ENCODE measurements at places on chromosomes 16 and 17.

- no peak for DNase-seq
Measured at GRCh38 chr17:77963441-77963840, 4.9 kb downstream of the TNRC6C start.

- no peak for DNase-seq
Measured at GRCh38 chr17:27247071-27247957, 46.6 kb upstream of the WSB1 start.

GRCh38 chr17:18866866-18867813 is 9.2 kb downstream of the PRPSAP2 start:
- no peak for DNase-seq

GRCh38 chr17:73462823-73463222 is 151.0 kb upstream of the CDC42EP4 start:
- no peak for DNase-seq

DNA sequence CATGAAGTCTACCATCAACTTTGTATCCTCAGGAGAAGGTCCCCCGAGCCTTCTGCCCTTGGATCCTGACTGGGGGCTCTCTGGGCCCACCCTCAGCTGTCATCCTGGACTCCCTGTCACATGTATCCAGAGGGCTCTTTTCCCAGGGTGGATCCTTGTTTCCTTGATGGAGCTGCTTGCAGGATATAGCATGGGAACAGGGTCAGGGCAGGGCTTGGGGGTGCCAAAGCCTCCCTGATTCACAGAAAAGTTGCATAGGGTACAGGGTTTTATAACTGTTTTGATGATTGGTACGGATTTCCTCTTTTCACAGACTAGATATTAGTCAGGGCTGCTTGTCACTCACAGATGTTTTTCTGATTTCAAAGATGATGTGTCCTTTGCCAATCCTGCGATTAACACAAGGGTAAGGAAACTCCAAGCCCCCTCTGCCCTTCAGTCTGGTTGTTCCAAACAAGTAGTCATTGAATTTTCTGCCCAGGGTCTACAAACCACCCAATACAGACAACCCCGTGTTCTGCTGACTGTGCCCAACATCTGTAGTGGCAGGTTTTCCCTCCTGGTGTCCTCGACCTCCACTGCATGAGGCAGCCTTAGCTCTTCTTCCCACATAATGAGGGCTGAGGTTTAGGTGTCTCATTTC is 20.6 kb upstream of the SLC35G3 start:
- no peak for DNase-seq

GRCh38 chr17:2563061-2563460 is 30.4 kb upstream of the PAFAH1B1 start:
- DNase-seq, result peak; percentile 64

DNA sequence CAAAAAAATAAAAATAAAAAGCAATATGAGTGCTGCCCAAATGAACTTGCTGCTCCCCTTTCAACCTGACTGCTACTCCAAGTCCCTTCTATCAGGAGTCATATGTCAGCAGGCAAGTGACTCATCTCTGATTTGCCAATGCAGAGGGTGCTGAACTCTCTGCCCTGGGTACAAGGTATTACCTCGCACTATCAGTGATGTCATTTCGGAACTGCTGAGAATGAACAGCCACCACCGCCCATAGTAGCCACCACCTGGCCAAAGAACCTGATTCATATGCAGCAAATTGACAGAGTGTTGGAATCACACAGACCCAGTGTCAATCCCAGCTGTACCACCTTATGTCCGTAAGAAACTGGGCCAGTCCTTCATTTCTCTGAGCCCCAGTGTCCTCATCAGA is 31.2 kb downstream of the LYRM9 start:
- DNase-seq, result no peak

- no peak for DNase-seq
Measured at GRCh38 chr16:3292604-3293003, 9.3 kb downstream of the ZNF263 start.

DNA sequence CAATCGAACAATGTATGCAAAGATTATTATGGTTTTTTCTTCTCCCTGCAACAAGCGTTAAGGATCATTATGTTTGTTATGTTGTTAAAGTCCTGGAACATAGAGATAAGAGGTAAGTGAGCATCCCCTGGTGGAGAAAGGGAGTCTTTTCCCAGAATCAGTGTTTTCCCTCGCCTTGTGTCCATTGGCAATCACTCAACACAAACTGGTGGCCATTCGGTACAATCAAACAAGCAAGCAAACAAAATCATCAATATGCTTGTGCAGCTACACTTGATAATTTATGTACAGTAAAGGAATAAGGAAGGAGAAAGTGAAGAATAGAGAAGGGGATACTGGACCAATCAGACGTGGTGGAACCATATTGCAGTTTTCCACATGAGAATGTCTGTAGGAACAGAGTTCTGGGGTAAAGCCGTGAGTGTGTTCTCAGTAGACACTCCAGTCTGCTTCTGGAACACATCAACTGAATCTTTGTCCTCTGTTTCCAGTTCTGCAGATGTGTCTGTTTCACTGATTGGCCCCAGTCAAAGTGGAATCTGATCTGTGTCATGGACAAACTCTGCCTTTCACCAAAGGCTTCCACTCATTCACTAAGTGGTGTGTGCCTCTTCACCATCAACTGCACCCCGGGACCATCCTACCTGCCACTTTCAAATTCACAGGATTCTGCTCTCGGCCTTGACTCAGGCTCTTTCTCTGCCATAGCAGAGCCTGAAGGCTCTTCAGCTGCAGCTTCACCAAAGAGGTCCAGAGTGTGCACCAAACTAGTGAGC is 169.5 kb downstream of the AHSP start:
- DNase-seq, result no peak

- DNase-seq, result peak; percentile 78
Measured at GRCh38 chr17:82385559-82386254, 14.1 kb downstream of the UTS2R start.

DNA sequence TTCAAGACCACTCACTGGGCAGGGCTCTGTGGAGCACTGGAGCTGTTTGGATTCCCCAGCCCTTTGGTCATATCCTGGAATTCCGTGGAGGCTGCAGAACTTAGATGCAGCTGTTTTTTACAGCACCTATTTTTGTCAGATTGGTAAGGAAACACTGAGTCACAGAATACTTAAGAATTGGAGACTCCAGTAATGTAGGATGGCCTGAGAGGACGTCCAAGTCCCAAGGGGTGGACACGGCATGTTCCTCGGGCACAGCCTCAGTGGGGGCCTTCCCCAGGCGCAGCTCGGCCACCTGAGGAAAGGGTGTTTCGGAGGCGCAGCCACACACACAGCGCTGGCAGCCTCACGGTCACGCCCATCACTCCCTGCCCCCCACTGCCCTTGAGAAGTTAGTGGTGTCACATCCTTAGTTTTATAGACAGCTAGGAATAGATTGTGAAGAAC is 14.8 kb downstream of the PLD6 start:
- DNase-seq, result no peak

- DNase-seq, result no peak
Measured at GRCh38 chr16:77637940-77638339, 84.4 kb upstream of the NUDT7 start.

GRCh38 chr17:34375426-34375997 is 12.5 kb upstream of the CCL1 start:
- no peak for DNase-seq

DNA sequence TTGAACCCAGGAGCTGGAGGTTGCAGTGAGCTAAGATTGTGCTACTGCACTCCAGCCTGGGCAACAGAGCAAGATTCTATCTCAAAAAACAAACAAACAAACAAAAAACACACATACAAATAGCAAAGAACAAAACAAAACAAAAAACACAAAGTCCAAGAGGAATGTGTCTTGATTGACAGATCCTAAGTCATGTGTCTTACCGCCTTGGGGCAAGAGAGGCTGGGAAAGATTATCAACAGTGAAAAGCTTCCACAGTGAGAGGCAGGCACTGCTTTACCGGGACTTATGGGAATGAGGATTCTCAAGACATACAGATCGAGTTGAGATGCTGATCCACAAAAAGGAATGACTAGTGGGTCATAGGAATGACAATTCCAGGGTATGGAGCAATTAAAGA is 62.7 kb upstream of the GAS7 start:
- DNase-seq, result no peak

- DNase-seq, result peak; percentile 99
Measured at GRCh38 chr17:19977293-19978208, at the start of gene AKAP10. Gene AKAP10, minus strand, starts transcription at chr17:19977828. Its CDS starts 149 bp downstream, at chr17:19977679.

GRCh38 chr17:80361495-80362220 is 53.3 kb upstream of the ENDOV start:
- peak; percentile 72 for DNase-seq

DNA sequence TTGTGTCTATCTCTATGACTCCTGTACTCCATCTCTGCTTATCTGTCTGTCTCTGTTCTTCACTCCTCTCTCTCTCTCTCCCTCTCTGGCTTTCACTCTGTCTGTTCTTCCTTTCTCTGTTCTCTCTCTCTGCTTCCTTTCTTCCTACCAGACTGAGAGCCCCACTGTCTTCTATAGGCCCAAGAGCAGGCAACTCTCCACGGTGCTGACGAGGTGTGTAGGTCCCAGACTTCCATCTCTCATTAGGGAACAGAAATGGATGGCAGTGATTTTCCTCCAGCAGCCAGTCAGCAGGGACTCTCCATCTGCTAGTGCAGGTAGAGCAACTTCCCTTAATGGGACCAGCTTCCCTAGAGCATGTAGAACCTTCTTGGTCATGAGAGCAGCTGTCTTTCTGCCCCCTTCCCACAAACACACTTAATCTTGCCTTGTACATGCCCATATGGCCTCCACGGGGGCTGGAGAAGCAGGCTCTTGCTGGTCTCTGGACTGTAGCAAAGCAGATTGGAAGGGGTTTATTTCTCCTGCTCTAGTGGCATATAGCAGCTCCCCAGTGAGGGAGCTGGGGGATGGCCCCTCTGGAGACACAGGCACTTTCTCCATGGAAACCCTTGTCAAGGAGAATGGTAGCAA is 47.8 kb upstream of the NLRP1 start:
- no peak for DNase-seq

DNA sequence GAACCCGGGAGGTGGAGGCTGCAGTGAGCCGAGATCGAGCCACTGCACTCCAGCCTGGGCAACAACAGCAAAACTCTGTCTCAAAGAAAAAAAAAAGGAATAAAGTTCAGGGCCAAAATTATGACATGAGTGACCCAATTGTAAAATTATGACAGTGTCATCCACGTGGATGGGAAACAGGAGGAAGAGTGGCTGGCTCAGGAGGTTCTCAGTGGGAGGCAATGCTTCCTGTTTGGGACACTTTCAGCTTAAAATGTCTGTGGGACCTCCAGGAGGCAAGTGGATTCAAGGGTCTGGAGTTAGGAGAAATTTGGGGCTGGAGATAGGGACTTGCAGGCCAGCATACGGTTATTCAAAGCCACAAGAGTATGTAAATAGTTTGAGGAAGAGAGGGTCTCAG is 8.0 kb upstream of the STX4 start:
- DNase-seq, result no peak

DNA sequence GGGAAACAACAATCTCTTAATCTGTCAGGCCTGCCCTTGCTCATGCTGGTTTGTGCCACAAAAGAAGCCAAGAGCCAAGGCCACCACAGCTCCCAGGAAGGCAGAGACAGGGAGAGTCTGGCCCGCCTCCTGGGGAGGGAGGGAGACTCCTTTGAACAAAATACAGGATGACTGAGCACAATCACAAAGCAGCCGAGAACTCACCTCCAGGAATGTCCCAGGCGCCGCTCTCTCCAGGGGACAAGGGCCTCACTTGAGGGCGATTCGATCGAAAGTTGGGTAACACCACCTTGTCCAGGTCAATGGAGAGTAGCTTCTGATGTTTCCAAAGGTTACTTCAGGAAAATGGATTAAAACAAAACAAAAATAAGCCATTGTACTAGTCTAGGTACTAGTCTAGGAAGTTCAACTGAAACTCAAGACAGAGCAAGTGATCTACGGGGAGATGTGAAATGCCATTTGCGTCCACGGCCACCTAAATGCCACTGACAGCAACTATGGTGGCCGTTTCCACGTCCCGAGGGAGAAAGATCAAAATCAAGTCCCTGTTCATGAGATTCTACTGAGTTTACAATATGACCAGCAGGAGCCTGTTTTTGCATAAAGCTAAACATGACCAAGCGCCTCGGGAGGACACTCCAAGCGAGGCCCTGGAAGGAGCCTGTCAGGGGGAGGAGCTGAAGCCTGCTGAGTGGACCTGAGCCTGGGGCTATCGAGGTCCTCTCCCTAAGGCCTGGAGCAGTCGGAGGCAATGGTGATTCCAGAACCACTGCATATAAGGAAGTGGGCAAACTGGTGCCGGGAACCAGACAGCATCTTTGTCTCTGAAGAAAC is 13.4 kb upstream of the SLC38A8 start:
- peak; percentile 43 for DNase-seq

- DNase-seq, result no peak
Measured at GRCh38 chr16:6286176-6286575, 1046.5 kb upstream of the RBFOX1 start.

DNA sequence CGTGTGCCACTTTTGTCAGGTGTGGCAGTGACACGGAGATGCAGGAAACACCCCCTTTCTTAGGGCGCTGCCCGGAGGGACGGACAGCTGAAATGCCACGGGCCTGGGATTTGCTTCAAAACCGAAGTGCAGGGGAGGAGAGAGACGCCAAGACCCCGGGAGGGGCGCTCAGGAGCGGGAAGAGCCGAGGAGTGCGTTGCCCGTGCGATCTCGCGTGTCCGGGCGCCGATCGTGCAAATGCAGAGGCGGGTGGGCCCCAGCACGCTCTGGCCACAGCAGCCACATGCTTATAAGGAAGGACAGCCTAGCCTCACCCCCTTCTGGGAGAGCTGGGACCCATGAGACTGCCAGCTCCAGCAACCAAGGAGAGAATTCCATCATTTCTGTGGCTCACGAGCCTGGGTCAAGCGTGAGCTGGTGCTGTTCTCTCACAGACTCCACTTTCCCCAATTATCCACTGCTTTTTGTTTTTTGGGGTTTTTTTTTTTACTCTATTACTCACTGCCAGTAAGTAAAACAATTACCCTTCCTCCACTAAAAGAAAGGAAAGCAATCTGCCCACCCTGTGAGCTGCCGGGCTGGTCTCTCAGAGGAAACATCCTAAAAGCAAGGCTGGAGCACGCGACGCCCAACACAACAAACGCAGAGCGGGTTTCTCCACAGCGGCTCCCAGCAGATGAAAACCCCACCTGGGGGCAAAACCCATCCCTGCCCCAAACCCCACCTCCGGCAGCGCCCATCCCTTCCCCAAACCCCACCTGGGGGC is 27.2 kb upstream of the C16orf95 start:
- DNase-seq, result no peak

DNA sequence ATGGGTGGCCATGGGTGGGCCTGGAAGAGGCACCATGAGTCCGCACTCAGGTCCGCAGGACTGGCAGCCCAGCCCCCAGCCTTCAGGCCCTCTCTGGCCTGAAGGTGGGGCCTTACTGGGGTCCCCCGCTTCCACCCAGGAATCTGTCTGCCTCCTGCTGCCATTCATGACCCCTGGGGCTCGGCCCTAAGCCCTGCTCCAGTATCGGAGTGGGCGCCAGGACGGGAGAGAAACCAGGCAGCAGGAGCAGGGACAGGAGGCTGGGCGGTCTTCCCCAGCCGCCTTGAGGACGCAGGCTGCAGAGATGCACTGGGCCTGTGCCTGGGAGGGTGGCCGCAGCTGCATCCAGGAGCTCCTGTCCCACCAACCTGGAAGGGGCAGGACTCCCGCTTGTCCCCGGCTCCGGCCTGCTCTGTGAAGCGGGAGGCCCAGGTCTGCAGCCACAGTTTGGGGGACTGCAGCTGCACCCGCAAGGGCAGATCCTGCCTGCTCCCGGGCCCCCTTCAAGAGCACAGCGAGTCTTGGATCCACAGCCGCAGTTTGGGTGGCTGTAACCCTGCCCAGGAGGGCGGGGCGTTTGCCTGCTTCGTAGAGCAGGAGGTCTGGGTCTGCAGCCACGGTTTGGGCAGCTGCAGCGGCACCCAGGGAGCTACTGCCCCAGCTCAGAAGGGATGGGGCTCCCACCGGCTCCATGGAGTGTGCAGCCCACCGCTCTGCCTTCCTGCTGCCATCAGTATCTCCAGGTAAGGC is 81.8 kb upstream of the DNAJA2 start:
- no peak for DNase-seq

- no peak for DNase-seq
Measured at GRCh38 chr17:20116683-20117309, 107.6 kb downstream of the SPECC1 start.
